ENCODE measurements at places on chromosomes 1 and 21. TPM values are rescaled to one million over a fixed set of nuclear protein-coding genes. Genes with fewer than 3 reads are reported as not detected.

- no peak for DNase-seq
Measured at GRCh38 chr1:151055581-151055980, 3.8 kb downstream of the CDC42SE1 start.

DNA sequence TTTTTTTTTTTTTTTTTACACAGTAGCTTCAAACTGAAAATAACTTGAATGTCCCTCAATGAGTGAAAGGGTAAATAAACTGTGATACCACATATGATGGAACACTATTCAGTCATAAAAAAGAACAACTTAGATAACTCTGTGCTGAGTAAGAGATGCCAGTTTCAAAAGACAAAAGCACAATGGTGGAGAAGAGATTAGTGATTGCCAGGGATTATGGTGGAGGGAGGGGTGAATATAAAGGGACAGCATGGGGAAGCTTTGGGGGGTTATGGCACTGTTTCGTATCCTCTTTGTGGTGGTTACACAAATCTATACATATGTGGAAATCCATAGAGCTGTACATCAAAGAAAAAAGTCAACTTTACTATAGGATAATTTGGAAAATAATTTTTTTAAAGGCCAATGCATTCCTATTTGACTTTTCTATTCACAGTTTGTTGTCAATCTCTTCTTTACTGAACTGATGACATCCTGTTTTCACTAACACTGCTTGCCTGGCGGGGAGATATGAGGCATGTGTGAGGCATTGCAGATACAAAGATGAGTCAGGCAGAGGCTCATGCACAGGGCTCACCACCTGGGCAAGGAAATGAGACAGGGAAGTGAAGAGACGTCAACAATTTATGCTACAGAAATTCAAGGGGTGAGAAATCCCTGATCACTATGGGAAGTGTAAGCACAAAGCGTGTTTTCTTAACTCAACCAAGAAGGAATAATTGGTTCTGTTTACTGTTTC, 302.7 kb downstream of the DUSP10 start:
- peak; percentile 57 for DNase-seq

DNA sequence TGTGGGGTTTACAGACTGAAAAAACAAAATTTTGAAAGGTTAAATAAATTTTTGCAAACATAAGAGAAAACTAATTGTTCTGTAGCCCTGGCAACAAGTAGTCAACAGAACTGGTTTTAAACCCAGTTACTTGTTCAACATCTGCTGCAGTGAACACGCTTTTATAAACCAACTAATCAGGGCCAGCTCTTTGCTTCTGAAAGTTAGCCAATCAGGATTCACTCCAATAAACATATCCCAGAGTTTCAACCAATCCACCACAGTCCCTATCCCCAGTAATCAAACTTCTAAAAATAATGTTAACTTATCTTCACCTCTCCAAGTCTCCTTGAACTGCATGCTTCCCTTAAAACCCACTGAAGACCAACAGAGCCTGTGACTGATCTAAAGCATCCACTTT, 306.6 kb downstream of the CTH start:
- no peak for DNase-seq

Gene ZNF678
- 8.5 TPM for total RNA-seq

Gene USH2A
- not detected for total RNA-seq

Gene SLC9C2
- not detected for total RNA-seq

Gene GSTM4
- total RNA-seq, result 22.0 TPM

Gene OLFML2B
- total RNA-seq, result 0.18 TPM

Data from activated naive CD4-positive, alpha-beta T cell treated with anti-CD3 and anti-CD28 coated beads, Interleukin-2, amount 50 U/mL, for 72 hours (primary cell).